ENCODE measurements at places on chromosomes 1 and 21. TPM values are rescaled to one million over a fixed set of nuclear protein-coding genes. Genes with fewer than 3 reads are reported as not detected.

The BLACAT1 gene
- 0.89 TPM for total RNA-seq

The LINGO4 gene
- total RNA-seq = not detected

The UTS2 gene
- total RNA-seq = not detected

The ACTA1 gene
- total RNA-seq = not detected

The CACNA1E gene
- total RNA-seq = not detected

- DNase-seq = peak; percentile 25
Measured at GRCh38 chr1:207659545-207660153, 14.7 kb downstream of the CR1L start.

GRCh38 chr1:94708811-94709210 is 111.3 kb upstream of the SLC44A3 start:
- no peak for DNase-seq

DNA sequence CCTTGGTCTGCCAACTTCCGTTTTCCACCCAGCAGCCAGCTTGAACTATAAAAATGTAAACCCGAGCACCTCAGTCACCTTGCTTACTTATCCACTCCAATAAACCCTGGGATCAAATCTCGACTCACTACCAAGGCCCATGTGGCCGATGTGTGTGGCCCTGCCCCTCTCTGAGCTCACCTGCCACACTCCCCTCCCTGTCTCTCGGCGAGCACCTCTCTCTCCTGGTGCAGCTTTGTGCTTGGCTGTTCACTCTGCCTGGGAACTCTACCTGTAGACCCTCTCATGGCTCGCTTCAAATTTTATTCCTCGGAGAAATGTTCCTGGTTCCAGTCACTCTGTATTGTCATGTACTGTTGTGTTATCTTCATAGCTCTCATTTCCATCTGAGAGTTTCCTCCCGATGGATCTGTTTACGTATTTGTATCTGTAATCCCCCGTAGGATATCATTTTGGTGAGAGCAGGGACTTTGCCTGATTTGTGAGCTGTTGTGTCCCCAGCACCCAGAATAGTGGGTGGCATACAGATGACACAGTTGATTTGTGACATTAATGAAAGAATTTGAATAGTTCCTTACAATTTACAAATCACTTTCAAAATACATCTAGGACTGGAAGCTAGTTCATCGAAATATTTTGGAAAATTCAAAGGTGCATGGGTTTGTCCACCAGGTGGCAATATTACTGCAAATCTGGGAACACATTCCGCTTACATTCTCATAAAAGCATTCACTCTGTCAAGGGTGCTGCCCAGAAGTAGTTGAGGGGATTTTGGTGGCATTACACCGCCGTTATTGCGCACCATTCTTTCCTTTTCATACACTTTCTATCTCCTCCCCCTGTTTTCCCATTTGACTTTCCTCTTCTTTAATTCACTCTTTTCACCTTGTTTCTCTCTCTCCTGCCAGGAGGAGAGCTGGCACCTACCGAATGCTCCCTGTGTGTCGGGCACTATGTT is 95.3 kb downstream of the ABCA4 start:
- peak; percentile 61 for DNase-seq

- DNase-seq = peak; percentile 98
Measured at GRCh38 chr1:241519308-241520079, at the start of gene FH. TSS of gene FH (minus strand) at chr1:241519755. CDS start at chr1:241519722, 33 bp downstream.

DNA sequence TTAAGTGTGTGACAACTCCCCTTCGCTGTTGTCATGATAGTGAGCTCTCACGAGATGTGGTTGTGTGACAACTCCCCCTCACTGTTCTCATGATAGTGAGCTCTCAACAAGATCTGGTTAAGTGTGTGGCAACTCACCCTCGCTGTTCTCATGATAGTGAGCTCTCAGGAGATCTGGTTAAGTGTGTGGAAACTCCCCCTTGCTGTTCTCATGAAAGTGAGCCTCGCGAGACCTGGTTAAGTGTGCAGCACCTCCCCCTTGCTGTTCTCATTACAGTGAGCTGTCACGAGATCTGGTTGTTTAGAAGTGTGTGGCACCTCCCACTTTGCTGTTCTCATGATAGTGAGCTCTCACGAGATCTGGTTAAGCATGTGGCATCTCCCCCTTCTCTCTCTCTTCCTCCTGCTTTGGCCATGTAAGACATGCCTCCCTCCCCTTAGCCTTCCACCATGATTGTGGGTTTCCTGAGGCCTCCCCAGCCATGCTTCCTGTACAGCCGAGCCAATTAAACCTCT is 25.1 kb upstream of the LSS start:
- no peak for DNase-seq

GRCh38 chr21:38770660-38771059 is 35.1 kb upstream of the ETS2 start:
- DNase-seq = no peak

DNA sequence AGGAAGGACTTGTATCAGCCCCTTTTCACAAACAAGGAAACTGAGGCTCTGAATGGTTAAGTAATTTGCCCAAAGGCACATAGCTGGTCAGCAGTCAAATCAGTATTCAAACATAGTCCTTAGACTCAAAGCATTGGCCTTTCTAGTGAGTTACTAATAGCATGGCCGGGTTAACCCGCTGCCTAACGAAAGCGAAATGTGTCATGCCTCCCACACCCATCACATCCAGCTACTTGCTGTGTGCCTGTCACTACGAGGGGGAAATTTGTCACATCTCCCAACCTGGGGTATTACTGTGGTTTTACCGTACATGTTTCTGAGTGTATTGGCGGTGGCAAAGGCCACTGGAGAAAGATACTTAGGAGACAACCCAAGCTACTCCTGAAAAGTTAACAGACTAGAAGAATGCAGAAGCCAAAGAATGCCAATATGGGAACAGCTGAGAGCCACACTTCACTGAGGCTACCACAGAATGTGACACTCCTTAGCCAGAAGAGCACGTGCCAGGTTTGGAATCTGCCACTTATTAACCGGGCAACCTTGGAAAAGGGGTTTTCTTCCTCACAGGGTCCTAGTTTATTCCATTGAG is 363.5 kb downstream of the KCNH1 start:
- no peak for DNase-seq

- no peak for DNase-seq
Measured at GRCh38 chr1:20698195-20698910, 19.5 kb downstream of the KIF17 start.

DNA sequence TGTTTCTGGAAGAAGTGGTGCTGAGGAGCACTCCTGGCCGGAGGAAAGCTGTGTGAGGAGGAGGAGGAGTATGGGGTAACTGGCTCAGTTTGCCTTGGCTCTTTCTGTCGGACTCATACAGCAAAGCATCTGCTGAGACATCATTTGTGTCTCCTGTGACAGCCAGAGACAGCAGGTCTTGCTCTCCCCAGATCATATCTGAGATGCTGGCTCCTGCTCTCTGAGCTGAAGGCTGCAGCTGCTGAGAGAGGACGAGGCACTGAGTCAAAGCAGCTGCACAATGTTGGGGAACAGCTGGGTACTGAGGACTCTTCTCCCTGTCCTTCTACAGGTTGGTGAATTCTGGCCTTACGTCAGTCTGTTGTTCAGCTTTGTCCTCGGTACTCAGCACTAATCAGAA is 14.3 kb downstream of the OR2B11 start:
- DNase-seq = no peak

DNA sequence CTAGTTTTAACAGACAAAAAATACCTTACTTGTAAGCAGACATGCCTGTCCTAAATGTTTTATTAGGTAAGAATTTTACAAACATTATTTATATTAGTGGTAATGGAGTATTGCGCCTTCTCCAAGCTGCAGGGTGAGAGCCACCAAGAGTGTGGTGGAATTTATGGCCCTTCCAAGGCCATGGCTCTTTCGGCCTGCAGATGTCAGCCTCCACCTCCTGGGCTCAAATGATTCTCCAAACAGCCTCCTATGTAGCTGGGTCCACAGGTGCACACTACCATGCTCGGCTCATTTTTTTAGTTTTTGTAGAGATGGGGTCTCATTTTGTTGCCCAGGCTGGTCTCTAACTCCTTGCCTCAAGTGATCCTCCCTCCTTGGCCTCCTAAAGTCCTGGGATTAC is 56.3 kb downstream of the ITGB3BP start:
- DNase-seq = no peak

DNA sequence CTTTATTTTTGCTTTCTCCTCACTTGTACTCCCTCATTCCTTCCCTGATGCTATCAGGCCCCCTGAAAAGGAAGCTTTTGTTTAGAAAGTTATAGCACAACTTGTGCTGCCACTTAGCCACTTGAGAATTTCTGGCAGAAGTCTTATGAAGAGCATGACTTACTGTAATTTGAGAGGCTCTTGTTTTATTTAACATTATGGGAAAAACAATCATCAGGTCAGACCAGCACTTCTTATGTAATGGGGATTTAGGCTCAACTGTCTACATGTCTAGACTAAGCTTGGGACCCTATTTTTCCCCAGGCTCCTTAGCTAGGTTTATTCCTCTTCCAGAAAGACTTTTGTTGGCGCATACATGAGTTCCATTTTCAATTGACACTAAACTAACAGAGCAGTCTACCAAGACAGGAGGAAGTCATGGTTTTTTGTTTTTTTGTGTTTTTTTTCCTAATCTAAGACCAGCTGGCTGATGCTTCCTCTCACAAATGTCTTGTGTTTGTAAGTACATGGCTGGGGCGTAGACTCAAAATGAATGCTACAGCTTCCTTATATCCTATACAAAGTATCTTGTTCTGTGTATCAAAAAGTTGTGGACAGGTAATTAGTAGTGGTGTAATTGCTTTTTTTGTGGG is 31.5 kb downstream of the TNFSF4 start:
- DNase-seq = peak; percentile 32

GRCh38 chr1:109814993-109815786 is 51.5 kb upstream of the EPS8L3 start:
- DNase-seq = no peak

DNA sequence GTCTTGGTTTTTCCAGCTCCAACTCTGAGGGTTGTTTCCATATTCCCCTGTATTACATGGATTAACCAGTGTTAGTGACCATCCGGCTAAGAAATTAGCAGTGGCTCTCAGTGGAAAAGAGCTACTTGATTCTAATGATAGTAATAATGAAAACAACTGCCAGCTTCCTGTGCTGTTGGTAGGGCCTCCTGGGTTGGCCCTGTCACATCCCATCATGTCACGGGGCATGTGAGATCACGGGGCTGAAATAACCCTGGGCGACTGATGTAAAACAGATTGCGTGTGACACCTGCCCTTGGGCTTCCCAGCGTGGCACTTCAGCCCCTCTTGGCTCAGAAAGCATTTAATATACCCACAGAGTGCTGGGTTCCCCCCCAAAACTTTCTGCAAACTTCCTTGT is 149.0 kb downstream of the ROR1 start:
- no peak for DNase-seq

DNA sequence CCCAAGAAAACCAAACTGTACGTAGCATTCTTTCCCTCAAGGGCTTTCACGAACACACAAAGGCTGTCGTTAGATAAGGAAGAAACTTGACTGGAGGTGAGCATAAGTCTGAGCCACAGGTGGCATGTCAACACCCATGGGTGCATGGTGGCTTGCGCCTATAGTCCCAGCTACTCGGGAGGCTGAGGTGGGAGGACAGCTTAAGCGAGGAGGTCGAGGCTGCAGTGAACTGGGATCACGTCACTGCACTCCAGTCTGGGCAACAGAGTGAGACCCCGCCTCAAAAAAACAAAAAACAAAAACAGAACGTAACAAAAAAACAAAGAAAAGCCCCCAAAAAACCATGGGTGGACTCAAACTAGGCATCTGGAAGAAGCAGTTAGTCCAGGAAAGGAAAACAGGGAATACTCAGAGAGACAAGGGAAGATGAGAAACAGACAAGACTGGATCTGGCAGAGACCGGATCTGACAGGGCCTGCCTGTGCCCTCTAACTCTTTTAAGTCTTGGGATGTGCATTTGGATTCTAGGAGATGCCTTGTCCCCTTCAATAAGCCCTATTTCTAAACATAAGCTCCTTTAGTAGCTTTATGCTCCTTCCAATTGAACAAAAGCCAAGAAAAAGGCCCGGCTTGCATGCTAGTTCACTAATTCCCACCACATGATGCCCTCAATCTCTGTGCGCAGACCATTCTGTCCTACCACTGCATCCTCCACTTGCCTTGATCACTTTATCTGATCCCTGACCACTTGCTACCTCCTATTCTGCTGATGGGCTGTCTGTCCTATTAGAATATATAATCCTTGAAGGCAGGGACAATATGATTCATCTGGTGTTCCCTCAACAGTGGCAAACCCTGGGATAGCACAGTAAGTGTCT is 73.8 kb downstream of the APP start:
- DNase-seq = no peak

GRCh38 chr1:223229756-223230155 is 86.7 kb upstream of the TLR5 start:
- DNase-seq = peak; percentile 44

DNA sequence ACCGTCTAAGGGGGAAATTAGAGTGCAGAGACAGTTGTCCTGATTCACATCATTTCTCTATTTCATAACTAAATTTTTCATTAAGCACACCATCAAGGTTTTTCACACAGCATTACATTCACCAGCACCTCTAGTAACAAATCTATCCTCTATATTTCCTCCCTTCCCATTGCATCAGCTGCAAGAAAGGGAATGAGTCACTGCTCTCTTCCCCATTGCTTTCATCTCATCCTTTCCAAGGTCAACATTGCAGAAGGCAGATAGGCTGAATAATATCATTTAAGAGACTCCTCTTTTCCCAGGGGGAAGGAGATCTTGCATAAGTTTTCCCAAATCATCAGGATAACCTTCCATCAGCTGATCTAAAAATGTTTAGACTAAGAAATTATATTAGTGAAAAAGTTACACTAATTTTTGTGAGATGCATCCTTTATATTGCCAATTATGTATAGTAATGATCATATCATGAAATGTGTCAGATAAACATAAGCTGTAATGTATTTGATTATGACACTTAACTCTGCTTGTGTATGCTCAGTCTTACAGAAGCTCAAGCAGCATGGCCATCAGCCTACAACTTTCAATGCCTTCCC is 4.3 kb downstream of the INTS7 start:
- peak; percentile 36 for DNase-seq

DNA sequence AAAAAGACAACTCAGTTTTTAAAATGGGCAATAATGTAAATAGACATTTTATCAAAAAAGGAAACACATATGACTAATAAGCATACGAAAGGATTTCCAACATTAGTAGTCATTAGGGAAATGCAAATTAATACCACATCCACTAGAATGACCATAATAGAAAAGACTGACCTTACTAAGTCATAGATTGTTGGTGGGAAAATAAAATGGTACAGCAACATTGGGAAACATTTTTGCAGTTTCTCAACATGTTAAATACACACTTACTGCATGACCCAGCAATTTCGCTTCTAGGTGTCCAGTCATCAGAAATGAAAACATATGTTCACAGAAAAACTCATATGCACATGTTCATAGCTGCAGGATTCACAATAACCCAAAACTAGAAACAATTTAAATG is 29.9 kb upstream of the SLC44A3 start:
- no peak for DNase-seq

GRCh38 chr1:66705110-66705509 is 47.1 kb upstream of the DYNLT5 start:
- DNase-seq = peak; percentile 25

- DNase-seq = no peak
Measured at GRCh38 chr1:85133565-85134159, 67.2 kb downstream of the SYDE2 start.

Measured in H4 (cell line).